ENCODE measurements at places on chromosomes 2 and 18. TPM values are rescaled to one million over a fixed set of nuclear protein-coding genes. Genes with fewer than 3 reads are reported as not detected.

- no peak overlapping the region for H3K4me3 ChIP-seq
- no peaks in the 10 kb centered on the region for H3K4me1 ChIP-seq
- no peaks in the 10 kb centered on the region for H3K36me3 ChIP-seq
- no peak overlapping the region for H3K27ac ChIP-seq
- no peaks in the 10 kb centered on the region for H3K27me3 ChIP-seq
Observed at GRCh38 chr2:188383158-188383557, 91.5 kb downstream of the GULP1 start.

- H3K27me3 ChIP-seq, result no peaks in the 10 kb centered on the region
- H3K4me3 ChIP-seq, result no peak overlapping the region
- no peak overlapping the region for H3K27ac ChIP-seq
- no peaks in the 10 kb centered on the region for H3K36me3 ChIP-seq
- DNase-seq, result no peak
Observed at GRCh38 chr18:33269223-33269622, 171.3 kb downstream of the CCDC178 start.

Gene IMPACT
- 8.4 TPM for total RNA-seq

- H3K27me3 ChIP-seq, result no peaks in the 10 kb centered on the region
- no peaks in the 10 kb centered on the region for H3K36me3 ChIP-seq
- H3K4me1 ChIP-seq, result peaks cover 21% of the 10 kb centered on the region
- H3K4me3 ChIP-seq, result no peak overlapping the region
Observed at GRCh38 chr2:7009207-7009911, 92.1 kb downstream of the RNF144A start.

Gene DNAH7
- 0.20 TPM for total RNA-seq

DNA sequence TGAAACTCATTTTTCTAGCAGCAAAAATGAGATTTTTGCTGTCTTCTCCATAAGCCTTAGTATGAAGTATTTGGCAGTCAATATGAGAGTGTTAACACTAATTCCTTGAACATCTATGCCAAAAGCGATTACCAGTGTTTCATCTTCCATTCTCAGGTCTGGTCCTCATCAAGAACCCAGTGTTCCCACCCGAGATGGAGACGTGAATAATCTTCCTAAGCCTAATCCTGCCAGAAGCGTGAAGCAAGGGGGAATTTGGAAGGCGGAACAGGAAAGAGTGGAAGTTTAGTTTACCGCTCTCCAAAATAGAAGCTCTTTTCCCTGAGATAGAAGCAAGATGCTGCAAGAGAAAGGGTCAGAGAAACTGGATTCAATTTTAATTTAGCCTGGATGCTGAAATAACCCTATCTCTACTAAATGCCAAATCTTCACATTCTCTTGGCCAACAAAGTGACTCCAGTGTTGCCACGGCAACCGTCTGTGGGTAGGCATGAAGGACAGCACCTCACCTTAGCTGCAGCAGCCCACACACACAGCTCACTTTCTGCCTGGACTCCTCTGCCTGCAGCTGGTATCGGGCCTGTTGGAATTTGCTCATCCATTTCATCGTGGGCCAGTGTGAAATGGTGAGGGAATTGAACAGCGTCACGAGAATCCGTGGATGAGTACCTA, 711.1 kb downstream of the CBLN2 start:
- H3K4me3 ChIP-seq, result no peak overlapping the region
- H3K27ac ChIP-seq, result no peak overlapping the region
- H3K36me3 ChIP-seq, result no peaks in the 10 kb centered on the region
- no peaks in the 10 kb centered on the region for H3K4me1 ChIP-seq
- H3K27me3 ChIP-seq, result no peaks in the 10 kb centered on the region

DNA sequence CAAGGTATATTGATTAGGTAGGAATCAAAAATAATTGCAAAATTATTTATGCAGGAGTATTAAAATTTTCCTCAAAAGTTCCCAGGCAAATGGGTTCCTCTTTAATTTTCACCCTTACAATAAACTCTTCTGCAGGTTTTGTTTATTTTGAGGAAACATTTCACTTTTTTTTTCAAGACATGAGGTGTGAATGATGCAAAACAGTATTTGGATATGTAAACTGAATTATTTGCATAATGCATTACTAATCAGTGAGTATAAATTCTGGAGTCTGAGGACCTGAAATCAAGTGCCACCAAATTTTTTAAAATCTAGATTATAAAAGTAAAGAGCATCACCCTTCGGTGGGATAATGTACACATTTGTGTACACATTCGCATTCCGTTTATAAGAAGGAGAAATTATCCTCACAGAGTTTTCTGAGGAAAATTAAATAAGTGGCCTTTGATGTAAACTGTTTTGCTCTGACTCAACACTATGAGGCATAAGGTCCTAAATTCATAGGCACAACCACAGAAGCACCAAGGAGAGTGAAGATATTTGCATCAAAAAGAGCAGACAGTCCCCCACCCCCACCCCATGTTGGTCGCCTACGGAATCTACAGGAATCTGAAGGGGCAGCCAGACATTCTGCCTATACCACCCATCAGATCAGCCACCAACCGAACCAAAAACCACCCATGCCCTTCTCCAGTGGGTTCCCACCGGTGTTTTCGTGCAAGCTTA, 33.1 kb downstream of the BCL11A start:
- no peaks in the 10 kb centered on the region for H3K36me3 ChIP-seq
- no peaks in the 10 kb centered on the region for H3K27me3 ChIP-seq
- no peak for DNase-seq
- H3K4me3 ChIP-seq, result no peak overlapping the region
- H3K4me1 ChIP-seq, result peaks cover 9% of the 10 kb centered on the region

DNA sequence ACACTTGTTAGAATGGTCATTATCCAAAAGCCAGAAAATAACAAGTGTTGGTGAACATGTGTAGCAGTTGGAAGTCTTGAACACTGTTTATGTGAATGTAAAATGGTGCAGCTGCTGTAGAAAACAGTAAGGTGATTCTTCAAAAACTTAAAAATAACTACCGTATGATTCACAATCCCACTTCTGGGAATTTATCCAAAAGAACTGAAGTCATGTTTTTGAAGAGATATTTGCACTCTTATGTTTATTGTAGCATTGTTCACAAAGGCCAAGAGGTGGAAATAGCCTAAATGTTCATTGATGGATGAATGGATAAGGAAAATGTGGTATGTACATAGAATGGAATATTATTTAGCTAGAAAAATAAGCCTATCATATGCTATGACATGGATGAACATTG, 6.3 kb upstream of the SPP2 start:
- no peaks in the 10 kb centered on the region for H3K4me1 ChIP-seq
- H3K4me3 ChIP-seq, result no peak overlapping the region
- no peak for DNase-seq
- no peaks in the 10 kb centered on the region for H3K36me3 ChIP-seq

Gene PTPRN
- not detected for total RNA-seq

DNA sequence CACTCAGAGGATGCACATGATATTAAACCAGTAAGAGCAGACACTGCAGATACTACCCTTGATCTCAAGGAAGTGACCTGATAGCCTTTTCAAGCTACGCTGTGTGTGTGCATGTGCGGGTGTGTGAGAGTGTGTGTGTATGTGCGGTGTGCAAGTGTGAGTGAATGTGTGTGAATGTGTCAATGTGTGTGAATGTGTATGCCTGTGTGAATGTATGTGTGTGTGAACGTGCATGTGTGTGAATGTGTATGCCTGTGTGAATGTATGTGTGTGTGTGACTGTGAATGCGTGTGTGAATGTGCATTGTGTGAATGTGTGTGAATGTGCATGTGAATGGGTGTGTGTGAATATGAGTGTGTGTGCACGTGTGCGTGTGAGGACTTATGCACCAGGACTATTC, 53.8 kb downstream of the KCNG2 start:
- peaks cover 2% of the 10 kb centered on the region for H3K4me1 ChIP-seq
- DNase-seq, result no peak
- H3K36me3 ChIP-seq, result no peaks in the 10 kb centered on the region
- H3K27me3 ChIP-seq, result no peaks in the 10 kb centered on the region

DNA sequence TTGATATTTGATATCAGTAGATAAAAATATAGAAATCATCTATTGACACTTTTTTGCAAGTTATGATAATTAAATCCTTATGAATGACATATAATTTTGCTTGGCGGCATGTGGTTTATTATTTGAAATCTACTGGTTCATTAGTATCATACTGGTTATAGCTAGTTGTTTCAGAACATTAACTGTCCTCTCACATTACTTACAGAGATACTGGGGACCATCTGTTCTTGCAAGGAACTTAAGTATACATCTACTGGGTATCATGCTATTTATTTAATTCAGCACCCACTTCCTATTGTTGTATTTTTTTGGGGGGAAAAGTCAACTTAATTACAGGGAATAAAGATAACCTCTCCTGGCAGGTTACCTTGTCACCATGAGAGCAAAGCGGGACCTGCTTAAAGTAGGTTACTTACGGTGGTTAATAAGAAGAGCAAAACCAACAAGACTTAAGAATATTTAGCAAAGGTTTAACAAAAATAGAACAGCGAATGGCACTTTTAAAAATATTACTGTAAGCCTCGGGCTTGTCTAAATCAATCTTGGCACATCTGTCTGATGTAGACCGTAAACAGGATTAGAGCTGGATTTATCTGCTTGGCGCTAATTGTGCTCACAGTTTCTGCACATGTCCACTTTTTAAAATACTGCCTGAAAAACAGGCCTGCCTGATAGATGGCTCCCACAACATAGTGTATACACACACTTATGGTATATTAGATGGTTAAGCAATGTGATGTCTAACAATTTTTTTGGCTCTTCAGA, 41.8 kb downstream of the CERKL start:
- H3K27me3 ChIP-seq, result no peaks in the 10 kb centered on the region
- H3K27ac ChIP-seq, result no peak overlapping the region
- no peak overlapping the region for H3K4me3 ChIP-seq
- H3K36me3 ChIP-seq, result no peaks in the 10 kb centered on the region
- no peak for DNase-seq

All from natural killer cell (primary cell).